ENCODE measurements at places on chromosomes 4 and X.

GRCh38 chr4:150164956-150165629 is 86.8 kb downstream of the DCLK2 start:
- no peak for DNase-seq

DNA sequence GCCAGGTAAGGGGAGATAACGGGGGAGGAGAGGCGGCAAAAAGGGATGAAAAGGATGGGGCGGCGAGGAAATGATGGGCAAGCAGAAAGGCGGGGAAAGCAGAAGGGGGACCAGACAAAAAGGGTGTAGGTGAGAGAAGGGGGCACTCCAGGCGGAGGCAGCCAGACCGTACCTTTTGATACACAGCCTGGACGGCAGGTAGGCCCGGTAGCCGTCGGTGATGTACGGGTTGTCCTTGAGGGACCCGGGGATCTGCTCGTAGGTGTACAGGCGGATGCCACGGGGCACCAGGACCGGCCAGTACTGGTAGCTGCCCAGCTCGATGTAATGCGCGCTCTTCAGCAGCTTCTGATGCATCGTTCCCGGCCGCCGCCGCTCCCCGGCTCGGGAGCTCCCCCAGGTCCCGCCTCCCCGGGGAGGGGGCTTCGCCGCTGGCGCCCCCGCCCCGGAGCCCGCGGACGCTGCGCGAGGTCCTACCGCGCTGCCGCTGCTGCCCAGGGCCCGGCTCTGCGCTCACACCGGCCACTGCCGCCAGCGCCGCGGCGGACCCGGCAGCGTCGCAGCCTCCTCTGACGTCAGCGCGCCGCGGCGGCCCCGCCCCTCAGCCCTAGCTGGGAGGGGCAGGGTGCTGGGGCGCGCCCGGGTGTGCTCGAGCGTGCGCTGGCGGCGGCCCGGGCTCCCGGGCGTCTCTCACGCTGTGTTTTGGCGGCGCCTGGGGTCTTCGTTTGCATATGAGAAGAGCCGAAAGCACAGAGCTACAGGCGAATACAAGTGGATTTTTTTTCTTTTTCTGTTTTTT is at the start of gene PAQR3:
Gene PAQR3 (minus strand): TSS at position 571 of the 799 bp plus-strand sequence. CDS start 214 bp downstream, at position 357.
- peak; percentile 83 for DNase-seq

- DNase-seq: no peak
These were observed 173.4 kb downstream of the SCFD2 start for GRCh38 chr4:53192496-53192895.

GRCh38 chr4:90142081-90142480 is 14.9 kb downstream of the CCSER1 start:
- DNase-seq: no peak

DNA sequence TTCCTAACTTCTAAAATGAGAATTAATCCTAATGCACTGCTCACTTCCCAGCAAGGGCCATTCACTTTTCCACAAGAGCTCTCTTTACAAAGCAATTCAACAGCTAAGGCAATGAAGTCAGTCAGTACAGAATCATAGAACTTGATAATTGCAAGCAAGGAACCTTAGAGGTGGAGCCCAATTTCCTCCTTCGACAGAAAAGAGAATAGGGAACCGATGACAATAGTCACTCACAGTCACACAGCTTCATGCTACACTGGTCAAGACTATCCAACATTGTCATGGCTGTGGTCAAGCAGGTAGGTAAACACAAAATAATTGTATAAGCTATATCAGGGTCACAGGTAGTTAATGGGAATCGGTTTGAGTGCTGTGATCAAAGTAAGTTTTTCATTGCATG is 90.0 kb downstream of the ELOVL6 start:
- no peak for DNase-seq

DNA sequence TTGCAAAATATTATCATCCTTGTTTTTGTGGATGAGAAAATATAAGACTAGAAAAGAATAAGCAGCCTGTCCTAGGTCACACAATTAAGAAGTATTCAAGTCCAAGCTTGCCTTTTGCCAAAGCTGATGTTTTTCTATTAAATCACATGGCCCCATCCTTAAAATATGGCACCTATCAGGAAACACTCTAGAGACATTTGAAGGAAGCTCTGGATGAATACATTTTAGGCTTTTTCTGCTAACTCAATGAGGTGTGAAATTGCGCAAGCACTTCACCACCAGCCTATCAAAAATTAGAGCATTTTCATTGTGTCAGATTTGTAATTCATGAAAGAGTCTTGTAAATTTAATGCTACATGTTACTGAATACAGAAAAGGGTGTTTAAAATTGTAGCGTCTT is 251.1 kb upstream of the MAD2L1 start:
- no peak for DNase-seq

GRCh38 chr4:165605811-165606210 is 227.0 kb downstream of the CPE start:
- no peak for DNase-seq

GRCh38 chrX:39196192-39197102 is 395.2 kb downstream of the MID1IP1 start:
- DNase-seq: peak; percentile 77

DNA sequence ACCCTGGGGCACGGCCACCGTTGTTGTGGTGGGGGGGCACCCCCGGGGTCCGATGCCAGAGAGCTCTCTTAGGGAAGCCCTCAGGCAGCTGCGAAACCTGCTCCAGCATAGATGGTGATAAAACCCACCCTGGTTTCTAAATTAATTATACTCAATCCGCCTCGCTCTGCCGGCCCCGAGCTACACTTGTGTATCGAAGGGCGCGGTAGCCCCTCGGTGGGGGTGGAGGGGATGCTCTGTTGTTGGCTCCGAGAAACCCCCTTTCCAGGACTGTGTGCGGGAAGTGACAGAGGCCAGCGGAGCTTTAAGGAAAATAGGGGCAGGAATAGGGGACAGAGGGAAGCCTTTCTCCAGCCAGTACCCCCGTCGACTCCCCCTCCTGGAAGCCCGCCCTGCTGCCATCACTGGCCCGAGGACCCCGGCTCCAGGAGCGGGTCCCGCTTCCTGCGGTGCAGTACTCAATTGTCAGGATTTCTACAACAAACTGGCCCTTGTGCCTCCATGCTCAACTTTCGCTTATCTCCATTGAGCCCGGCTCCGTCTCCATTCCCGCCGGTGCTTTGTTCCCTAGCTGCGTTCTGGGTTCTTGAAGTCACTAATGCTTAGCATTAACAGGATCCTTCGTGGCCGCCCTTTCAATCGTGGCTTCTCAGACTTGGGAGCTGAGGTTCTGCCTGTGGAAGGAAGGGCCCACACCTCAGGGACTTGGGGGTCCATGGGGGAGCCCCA is 408.2 kb downstream of the BCOR start:
- DNase-seq: peak; percentile 1

DNA sequence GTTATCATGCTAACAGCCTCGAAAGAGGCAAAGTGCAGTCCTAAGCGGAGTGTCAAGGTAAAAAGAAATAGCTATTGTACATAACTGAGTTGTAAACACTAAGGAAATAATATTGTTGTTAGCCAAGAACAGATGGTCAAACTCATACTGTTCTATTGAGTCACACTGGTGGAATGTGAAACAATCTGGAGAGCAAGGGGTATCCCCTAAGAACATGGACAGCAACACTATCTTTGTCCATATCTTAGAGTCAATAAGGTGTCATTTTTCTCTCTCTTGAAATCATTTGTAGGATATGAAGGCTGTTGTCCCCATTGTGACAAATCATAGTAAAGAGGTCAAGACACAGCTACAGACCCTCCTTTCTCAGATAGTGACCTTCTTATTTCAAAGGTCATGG is 4.5 kb upstream of the PDGFC start:
- DNase-seq: no peak

DNA sequence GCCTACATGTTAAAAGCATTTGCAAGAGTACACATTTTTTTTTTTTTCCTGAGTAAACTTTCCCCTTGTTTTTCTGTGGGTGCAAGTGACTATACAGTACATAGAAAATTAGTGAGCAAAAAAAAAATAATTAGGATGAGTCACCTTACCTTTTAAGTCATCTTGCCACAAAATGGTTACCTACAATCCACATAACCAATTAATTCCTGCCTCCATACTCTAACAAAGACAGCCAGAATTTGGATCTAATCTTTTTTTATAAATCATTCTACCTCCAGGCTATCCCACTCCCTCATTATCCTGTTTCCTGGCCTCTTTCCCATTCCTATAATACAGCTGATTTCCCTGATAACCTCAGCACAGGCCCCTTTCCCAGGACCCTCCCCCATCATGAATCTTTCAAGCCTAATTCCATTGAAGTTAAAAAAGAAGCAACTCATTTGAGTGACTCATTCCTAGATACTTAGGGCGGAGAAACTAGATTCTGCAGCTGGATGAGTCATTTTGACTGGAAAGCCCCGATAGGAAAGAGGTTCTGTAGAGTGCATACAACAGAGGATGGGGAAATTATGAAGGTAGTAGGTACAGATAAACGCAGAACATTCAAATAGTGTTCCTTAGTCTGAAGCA is 128.2 kb downstream of the C4orf51 start:
- DNase-seq: peak; percentile 72

DNA sequence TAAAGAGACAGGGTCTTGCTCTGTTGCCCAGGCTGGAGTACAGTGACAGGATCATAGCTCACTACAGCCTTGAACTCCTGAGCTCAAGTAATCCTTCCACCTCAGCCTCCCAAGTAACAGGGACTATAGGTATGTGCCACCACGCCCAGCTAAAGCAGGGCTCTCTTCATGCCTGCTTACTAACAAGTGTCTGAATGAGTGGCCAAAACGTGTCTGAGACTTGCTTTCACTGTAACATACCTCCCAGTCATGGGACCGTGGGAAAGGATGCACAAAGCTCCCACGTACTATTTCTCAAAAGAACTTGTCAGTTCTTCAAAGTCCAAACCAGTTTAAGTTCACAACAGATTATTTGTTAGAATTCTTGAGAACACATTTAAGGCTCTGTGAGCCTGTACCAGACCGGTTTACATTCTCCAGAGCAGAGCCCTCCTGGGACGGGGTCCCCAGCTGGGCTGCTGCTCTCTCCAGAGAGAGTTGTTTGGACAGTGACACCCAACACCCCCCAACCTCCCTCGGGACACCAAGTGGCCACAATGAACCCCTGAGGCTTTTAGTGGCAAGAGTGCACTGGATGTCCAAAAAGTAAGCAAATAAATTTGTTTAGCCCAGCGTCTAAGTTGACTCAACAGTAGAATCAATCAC is 24.1 kb downstream of the SH3KBP1 start:
- DNase-seq: no peak

GRCh38 chr4:26108054-26108453 is 194.0 kb downstream of the SMIM20 start:
- DNase-seq: no peak

DNA sequence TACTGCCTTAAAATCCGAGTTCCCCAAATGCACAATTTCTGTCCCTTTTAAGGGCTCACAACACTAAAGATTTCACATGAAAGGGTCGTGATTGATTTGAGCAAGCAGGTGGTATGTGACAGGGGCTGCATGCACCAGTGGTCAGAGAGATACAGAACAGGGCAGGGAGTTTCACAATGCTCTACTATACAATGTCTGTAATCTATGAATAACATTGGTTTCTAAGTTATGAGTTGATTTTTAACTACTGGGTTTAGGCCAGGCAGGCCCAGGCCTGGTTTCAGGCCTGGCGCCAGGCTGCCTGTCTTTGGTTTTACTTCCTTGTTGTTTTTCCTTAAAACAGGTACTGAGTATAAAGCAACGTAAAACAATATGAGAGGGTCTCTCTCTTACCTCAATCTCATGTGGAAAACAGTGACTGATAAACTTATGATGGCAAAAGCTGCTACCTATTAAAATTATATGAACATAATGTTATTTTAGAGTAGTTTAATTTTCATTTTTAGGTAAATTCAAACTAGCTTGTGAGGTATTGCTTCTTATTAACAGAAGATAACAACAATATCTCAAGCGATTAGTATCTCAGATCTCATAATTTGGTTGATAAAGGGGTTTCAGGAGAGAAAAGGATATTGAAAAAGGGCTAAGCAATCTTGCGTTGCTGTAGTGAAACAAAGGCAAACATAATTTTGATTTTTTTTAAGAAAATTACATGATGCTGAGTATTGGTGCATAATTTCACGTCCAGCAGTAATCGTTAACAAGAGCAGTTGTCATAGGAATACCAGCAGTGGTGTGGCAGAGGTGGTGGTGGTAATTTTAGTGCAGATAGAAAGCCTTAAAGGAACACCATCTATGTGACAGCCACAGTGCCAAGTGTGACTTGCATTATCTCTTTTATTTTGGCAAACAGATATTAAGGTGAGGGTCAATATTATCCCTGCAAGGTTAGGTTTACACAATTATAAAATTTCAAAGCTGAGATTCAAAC is 944.4 kb upstream of the GRID2 start:
- DNase-seq: no peak

- no peak for DNase-seq
These were observed 740.3 kb downstream of the CENPC start for GRCh38 chr4:66804979-66805378.

- no peak for DNase-seq
These were observed 41.0 kb downstream of the CEP44 start for GRCh38 chr4:174324725-174325124.

DNA sequence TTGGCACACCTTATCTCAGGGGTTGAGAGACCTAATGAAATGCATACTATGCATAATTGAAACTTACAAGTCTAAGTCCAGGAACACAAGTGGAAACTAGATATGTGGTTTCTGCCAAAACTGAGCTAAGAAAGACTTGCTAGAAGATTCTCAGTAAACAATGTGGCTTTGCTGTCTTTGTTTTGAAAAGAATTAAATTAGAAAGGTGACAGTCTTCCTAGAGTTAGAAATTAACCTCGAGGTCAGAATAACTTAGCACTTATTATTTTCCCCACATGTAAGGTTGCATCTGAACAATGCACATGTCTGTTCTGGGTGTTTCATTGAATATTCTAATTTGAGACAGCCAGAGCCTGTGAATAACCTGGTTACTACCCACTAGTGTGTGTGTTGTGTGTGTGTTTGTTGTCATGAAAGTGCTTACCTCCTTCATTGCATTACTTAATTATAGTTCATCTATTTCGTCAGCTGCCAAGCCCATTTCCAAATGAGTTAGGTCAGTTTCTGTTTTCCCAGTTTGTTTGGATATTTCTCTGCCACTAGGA is 1.5 kb downstream of the EREG start:
- peak; percentile 46 for DNase-seq

DNA sequence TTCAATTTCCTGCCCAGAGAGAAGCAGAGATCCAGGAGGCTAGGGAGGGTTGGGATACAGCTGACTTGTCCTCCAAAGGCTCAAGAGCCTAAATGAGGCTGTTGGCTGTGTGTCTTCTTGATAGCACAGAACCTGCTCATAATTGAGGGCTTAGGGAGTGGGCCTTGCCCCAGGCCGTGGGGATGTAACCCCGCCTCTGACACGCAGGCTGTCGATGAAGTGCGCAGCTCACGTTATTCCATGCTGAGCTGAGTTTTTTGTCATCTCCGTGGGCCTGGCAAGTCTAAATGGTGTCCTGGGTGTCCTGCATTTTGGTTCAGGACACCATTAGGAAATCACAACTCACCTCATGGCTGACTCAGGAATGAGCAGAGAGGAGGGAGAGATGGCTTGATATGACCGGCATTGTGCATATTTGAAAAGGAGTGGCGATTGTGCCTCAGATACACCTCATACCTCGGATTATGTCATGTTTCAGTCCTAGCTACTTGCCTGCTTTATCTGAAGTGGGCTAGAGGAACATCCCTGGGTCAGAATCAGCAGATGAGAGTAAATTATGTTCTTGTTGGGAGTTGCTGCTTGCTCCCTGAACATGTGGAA is 43.7 kb downstream of the FHDC1 start:
- no peak for DNase-seq

GRCh38 chrX:119990556-119991004 is 47.0 kb upstream of the NKAP start:
- no peak for DNase-seq

Measured in hematopoietic multipotent progenitor cell treated with erythropoietin and hydrocortisone succinate and interleukin-3 and kit ligand, for 8 days (in vitro differentiated cells).